ENCODE measurements at places on chromosomes 6 and 20.

GRCh38 chr20:4601630-4602296 lies 119.9 kb upstream of the PRND start:
- DNase-seq = no peak

- no peak for DNase-seq
Observed at GRCh38 chr6:163780994-163781393, 366.5 kb downstream of the QKI start.

DNA sequence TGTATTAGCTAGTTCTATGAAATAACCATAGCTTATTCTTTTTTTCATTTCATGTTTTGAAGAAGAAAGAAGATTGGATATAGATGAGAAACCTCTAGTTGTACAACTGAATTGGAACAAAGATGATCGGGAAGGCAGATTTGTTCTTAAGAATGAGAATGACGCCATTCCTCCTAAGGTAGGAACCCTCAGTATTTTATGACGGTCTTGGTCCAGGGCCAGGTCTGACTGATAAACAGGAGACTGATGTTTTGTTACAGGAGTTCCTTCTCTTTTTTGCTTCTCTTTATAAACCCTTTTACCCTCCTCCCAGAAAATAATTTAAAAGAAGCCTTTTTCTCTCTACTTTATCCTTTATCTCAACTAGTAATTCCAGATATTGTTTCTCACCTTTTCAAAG lies 43.6 kb downstream of the AFDN start:
- DNase-seq = no peak

DNA sequence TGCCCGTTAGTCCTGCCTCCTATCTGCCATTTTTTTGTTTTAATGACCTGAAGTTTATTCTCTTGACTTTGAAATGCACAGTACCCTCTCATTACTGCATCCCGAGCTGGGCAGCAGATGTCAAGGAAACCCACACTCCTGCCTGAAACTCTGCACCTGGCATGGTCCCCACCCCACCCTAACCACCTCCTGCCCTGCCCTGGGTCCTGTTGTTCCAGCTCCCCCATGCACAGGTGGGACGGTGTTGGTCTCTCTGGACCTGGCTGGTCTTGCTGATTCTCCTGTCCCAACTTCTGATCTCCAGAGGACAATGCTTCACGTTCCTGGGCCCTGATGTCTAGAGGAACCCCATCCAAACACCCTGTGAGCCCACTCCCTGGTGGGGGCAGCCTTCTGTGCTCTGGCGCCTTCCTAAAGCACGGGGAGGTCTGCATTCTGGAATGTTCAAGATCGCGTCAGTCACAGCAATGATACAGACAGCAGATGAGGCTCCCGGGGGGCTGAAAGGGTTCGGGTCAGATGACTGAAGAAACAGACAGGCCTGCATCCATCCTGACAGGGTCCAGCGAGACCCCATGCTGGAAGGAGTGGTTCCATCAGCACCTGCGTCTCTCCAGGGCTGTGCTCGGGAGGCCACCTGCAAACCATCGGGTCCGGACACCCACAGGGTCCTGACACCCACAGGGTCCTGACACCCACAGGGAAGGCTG lies 73.6 kb downstream of the ERMARD start:
- DNase-seq = no peak

- no peak for DNase-seq
Observed at GRCh38 chr6:9272671-9273070, 837.3 kb upstream of the SLC35B3 start.

- no peak for DNase-seq
Observed at GRCh38 chr6:113735491-113735890, 121.7 kb upstream of the MARCKS start.

- DNase-seq = no peak
Observed at GRCh38 chr6:50986319-50986718, 167.6 kb downstream of the TFAP2B start.
